ENCODE measurements at places on chromosomes 1 and 21. TPM values are rescaled to one million over a fixed set of nuclear protein-coding genes. Genes with fewer than 3 reads are reported as not detected.

Gene FAM167B
- 0.84 TPM for total RNA-seq

Gene ACTN2
- total RNA-seq, result 0.01 TPM

Gene HSPB7
- not detected for total RNA-seq

Gene SLAMF9
- total RNA-seq, result 0.41 TPM

Gene LCE1F
- not detected for total RNA-seq

Gene CLCN6
- 6.3 TPM for total RNA-seq
